ENCODE measurements at places on chromosomes 3 and 15.

DNA sequence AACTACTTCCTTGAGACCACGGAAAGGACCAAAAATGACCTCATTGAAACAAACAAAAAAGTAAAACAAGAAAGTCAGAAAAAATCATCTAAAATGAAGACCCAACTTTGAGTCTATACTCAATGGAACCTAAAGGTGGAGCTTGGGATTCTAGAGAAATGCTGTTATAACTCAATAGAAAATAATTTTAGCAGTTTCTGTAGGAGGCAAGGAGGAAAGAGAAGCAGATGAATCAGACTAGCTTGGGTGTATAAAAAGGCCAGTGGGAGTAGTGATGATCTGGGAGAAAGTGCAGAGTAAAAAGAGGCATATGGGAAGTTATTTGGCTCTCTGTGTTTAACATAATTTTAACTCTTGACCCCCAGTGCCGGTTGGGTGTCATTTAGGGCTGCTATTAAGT lies 94.4 kb downstream of the TMCO5A start:
- no peak for DNase-seq

GRCh38 chr3:112734736-112735350 lies 93.9 kb upstream of the CCDC80 start:
- no peak for DNase-seq

DNA sequence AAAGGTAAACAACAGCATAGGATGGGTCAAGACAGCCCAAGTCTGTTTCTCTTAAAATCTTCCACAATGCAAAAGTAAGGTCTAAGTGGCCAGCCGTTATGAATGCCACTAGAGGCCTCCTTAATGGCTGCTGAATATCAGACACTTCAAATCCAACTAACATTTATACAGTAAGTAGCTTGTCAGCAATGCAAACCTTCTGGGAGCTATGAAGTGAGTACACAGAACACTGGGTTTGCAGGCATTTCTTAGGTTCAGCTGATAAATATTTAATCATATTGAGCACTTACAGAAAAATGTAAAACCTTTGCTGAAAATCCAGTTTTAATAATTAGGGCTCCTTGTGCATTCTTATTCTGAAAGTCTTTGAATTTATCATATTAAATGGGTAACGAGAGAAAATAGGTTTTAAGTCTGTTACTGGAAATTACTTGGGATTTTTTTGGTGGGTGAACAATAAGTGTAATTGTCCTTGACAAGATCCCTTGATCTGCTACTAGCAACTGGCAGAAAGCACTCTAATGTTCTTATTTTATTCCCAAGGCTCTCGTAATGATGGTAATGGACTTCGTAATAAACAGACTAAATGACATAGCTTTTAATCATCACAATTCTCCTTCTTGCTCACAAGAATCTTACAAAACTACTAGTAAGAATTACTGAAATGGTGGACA lies 141.7 kb upstream of the GPR149 start:
- no peak for DNase-seq

DNA sequence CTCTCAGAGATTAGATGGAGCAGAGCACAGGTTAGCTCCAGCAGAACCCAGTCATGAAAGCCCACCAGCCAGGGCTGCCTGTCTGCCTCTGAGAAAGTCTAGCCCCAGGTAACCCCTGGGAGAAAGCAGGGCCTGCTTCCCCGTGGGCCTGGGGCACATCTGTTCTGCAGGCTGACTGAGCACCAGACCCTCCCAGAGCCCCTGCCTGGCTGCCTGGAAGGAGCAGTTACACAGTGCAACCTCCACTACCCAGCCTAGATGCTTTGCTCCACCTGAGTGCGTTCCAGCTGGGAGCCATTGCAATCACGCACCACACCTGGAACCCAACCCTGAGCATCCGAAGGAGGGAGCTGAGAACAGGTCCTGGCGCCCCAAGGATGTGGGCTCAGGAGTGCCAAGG lies 24.7 kb upstream of the OR5K4 start:
- no peak for DNase-seq

GRCh38 chr3:96022676-96023075 lies 791.7 kb upstream of the EPHA6 start:
- DNase-seq = no peak

DNA sequence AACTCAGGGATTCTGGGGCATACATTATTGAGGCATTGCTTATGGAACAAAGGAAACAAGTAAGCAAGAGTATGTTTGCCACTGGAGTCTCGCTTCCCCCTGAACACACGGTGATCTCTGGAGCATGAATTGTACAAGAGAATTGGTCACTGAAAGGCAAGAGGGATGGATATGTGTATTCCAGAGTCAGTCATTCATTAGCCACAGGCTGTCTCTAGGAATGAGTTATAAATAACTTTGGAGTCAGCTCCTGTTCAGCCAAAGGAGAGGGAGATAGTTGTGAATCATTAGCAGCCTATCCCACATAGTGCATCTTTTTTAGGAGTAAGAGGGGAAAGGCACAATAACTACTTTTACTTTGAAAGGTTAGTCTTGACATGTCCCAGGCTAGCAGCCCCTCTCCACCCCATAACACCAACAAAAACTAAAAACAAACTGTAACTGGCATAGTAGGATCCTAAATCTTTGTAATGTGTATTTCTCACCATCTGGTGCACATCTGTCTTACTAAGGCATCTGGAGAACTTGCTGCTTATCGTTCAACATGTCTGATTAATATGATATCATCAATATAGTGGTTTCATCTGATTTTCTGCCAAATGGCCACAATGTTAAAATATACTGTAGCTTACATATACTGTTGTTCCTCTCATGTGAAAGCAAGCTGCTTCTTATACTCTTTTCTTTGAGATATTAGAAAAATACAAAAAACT lies 462.2 kb downstream of the GRM7 start:
- no peak for DNase-seq
